ENCODE measurements at places on chromosomes 5 and 9.

DNA sequence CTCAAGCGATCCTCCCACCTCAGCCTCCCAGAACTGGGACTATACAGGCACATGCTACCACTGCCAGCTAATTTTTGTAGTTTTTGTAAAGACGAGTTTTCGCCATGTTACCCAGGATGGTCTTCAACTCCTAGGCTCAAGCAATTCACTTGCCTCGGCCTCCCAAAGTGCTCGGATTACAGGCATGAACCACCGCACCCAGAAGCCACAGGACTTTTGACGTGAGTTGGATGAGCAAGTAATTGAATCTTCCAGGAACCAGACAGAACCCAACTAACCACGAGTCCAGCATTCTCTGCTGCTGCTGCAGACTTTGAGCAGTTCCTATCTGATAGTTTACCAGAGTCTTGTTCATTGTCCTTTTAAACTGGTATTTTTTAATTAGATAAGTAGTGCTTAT, 9.6 kb upstream of the ATP6V0E1 start:
- no peak for DNase-seq

DNA sequence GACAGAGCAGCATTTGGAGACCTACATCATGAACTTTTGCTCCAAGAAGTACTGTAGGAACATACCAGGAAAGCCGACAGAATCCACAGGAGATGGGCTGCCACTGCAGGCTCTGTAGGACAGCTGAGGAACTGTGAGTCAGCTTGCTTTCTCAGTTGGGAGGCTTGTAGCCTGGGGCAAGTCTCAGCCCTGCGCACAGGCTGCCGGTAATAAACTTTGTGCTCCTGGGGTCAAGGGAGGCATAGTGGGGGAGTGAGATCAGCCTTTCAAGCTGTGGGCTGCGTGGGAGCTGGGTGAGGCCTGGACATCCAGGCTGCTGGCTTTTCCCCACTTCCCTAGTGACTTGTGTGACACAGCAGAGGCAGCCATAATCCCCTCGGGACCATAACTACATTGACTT, 718.0 kb upstream of the CDH10 start:
- DNase-seq = no peak

GRCh38 chr5:18699681-18700080, 1065.4 kb downstream of the TAF11L14 start:
- no peak for DNase-seq

DNA sequence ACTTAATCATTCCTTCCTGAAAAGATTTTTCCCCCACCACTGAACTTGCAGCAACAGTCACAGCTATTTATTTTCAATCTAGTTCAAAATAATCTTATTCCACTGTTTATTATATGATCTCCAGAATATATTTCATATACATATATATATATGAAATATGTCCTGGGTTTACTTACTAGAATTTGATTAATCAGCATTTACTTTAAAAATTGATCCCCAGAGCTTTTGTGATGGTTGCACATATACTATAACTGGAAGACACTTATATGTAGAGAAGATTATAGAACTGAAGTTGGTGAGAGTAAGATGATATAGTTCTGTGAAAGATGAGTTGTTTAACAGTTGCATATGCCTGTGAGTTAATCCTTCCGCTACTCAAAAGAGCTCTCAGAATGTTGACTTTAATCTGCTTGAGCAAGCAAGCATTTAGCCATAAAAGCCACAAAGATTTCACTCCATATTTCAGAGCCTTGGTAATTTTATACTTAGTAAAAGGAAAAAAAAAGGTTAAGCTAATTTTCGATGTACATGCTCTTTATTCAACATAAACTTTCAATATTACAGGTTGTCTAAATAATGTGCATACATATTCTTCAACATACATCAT, 399.3 kb upstream of the CDH9 start:
- DNase-seq = peak; percentile 78

- peak; percentile 11 for DNase-seq
Measured at GRCh38 chr9:95584176-95584575, 67.4 kb upstream of the PTCH1 start.

GRCh38 chr5:57804007-57804444, 321.4 kb upstream of the ACTBL2 start:
- peak; percentile 83 for DNase-seq

DNA sequence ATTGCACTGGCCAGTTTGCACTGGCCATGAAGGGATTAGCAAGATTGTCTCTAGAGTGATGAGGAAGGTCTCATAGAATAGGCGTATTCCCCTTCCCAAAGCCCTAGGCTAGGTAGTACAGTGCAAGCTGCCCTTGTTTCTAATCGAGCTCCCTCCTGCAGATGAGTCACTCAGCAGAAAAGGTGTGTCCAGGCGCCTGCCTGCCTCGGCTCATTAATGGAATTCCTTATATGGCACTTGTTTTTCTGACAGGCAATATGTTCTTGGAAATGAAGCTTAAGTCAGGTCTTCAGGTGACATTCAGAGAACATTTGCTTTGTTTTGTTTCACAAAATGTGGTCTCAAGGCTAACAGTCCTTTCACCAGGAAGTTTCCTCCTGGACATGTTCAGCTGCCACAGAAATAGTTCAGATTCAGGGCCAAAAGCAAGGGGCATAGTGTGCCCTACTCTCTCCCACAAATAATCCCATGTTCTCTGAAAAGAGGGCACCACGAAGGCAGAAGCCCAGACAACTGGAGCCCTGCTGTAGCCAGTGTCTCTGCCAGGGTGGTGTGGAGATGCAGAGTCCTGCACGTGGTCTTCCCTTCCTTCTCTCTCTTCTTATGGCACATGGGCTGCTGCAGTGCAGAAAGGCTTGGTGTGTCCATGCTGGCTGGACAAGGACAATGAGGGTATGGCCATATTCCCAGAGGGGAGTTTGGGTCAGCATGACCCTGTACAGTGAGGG, 281.1 kb upstream of the MAP3K1 start:
- peak; percentile 86 for DNase-seq

- DNase-seq = no peak
Measured at GRCh38 chr9:122226758-122227574, 1.8 kb downstream of the LHX6 start.

GRCh38 chr5:22372376-22372775, 480.8 kb downstream of the CDH12 start:
- DNase-seq = no peak

DNA sequence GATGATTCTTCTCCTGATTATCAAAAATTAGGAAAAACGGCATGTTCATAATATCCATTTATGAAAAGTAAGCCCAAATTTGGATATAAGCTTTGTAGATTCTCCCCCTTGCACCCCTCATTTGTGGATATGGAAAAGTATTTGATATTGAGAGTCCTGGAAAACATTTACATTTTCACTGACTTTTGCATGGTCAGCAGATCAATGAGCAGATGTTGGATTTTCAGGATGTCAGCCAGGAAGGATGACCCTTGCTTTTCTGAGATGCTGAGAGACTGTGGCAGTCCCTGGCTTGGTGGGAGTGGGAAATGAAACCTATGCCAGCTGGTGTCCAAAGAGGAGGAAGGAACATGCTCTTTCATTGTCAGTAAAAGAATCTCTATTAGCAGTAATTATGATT, 410.8 kb downstream of the DMAC1 start:
- no peak for DNase-seq

GRCh38 chr5:123486951-123487655, 24.9 kb upstream of the CSNK1G3 start:
- DNase-seq = no peak

DNA sequence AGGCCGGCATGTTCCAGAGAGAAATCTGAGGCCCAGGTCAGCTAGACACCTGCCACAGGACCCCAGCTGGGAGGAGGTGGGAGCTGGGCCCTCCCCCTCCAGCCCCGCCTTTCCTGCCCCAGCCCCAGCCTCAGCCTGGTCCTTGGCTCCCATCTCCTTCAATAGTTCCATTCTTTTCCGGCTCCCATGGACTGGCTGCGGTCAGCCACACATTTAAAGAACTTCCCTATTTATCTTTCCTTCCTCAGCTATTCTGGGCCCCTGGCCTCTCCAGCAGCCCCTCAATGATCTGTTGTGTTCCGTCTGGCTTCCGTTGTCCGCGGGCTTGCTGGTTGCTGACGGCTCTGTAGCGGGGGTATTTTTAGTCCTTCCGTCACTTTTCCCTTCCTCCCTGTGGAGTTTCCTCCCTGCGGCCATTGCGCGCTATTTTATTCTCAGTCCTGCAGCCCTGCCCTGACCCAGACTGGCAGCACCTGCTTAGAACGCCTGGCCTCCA, 73.8 kb downstream of the AMBP start:
- DNase-seq = no peak

GRCh38 chr9:16057541-16057940, 504.7 kb downstream of the CCDC171 start:
- DNase-seq = no peak

- no peak for DNase-seq
Measured at GRCh38 chr5:147611483-147611882, 101.6 kb upstream of the DPYSL3 start.
